ENCODE measurements at places on chromosomes 3 and 15.

- DNase-seq: no peak
Observed at GRCh38 chr3:172148241-172148640, 108.9 kb downstream of the FNDC3B start.

DNA sequence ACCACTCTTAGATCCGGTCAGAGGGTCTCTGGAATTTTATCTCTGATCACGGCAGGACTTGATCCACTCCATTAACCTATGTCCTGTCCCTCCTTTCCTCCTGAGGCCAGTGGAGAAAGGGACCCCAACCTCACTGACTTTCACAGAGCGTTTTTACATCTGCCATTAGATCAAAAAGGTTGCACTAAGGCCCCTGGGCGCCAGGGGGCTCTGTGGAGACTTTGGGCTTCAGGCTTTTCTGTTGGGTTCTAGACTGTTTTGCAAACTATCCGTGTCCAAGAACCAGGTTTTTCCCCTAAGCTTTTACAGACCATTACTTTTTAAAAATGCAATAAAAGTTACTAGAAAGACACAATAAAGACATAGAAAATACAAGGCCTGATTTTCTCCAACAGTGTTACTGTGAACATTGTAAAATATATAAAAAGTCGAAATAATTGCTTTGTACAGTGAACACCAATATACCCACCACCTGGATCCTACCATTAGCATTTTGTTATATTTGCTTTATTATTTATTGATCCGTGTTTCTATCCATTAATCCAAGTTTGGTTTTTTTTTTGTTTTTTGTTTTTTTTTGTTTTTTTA is 159.7 kb downstream of the POLR2M start:
- DNase-seq: peak; percentile 67

GRCh38 chr15:67550522-67550921 is 8.0 kb downstream of the MAP2K5 start:
- DNase-seq: no peak

DNA sequence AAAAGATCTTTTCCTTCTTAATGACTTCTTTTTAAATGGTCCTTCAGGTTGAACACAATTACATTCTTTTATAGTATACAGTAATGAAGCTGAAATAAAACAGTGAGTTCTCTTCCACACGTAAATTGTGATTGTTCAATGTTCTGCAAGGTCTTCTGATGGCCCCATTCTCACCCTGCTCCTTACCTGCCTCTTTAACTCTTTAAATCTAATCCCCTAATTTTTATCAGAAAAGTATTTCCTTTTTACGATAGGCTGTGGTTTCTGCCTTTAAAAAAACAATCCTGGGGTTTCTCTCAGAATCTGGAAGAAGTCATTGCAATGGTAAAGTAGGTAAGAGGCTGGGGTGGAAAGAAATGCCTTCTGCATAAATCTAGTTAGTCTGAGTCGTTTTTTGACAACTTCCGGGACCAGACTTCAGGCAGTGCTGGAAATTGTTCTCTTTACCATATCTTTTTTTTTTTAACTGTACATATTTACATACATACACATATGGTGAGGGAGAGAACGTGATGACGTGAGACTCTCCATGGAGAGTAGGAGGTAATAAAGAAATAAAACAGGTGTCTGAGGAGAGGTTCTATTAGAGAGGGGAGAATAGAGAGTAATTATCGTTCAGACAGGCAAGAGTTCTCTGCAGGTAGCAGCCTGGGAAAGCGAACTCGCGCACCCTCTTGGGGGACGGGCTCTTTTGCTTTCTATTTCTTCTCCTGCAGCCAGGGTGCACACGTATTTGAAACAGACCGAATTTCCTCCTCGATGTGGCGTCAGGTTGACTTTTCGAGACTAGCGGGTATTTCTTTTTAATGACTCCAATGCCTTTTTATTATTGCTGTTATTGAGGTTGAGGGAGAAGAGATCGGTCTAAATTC is at the start of gene SIDT1:
Gene SIDT1 (plus strand): TSS at position 730 of the 872 bp plus-strand sequence. CDS start 467 bp downstream, outside the sequence.
- DNase-seq: peak; percentile 32
